Stimulated activated CD4-positive, alpha-beta T cell treated with anti-CD3 and anti-CD28 coated beads, Interleukin-12 subunit alpha, Interleukin-12 subunit beta, amount 100 ng/mL, for 4 hours (primary cell): ENCODE measurements at places on chromosomes 3 and 15.
A peak's percentile ranks its signal among the peaks of the same experiment; 100 is the strongest.

DNA sequence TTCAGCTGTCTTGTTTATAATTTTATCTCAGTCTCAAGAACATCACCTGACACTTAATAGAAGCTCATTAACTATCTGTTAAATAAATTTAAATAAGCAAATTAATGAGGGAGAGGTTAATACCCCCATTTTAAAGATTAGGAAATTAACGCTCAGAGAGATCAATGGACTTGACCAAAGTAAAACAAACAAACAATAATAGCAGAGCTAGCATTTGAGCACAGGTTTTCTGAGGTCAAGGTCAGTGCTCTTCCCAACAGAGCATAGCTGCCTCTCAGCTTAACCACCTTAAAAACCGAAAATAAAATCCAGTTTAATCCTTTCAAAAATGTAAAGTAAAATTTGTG is 196.6 kb upstream of the BCL6 start:
- no peak for DNase-seq

- no peak for DNase-seq
Measured at GRCh38 chr3:197339841-197340520, 41.6 kb upstream of the DLG1 start.

GRCh38 chr3:185187391-185187790 is 34.5 kb upstream of the C3orf70 start:
- no peak for DNase-seq

DNA sequence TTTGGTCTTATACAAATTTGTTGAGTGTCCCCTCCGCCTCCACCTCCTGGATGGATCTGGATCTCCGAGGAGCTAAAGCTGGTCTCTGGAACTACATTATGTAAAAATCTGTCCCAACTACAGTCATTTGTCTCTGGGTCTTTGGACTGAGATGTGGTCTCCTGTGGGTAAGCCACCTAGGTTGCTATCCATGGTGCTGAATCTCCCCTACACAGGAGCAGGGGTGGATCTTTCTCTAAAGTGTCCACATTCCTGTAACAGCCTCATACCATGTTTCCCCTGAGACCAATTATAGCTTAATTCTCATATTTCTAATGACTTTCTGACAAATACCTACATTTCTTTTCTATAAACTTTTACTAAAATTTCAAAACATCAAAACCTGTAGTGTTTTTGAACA is 625.8 kb downstream of the TAFA4 start:
- DNase-seq = no peak

DNA sequence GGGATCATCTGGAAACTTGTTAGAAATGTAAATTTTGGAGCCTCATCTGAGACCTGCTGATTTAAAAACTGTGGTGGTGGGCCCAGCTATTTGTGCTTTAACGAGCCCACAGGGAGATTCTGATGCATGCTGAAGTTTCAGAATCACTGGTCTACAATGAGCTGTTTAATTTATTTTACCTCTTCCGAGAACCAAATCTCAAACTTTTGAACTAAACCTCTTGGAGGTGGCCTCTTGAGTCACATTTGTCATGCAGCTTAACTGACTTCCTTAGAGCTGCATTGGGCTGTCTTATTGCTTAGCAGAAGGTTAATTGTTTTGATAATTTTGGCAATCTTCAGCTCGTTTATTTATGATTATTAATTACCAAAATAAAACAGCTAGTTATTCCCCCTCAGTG is 112.1 kb upstream of the NPHP3 start:
- no peak for DNase-seq

- no peak for DNase-seq
Measured at GRCh38 chr3:150887031-150887430, 18.2 kb downstream of the MINDY4B start.

GRCh38 chr3:72158639-72159326 is 373.8 kb upstream of the PROK2 start:
- DNase-seq = no peak

GRCh38 chr3:113051302-113051711 is 60.5 kb downstream of the GTPBP8 start:
- DNase-seq = peak; percentile 78

- no peak for DNase-seq
Measured at GRCh38 chr3:139870000-139870675, 64.8 kb upstream of the CLSTN2 start.
